ENCODE measurements at places on chromosomes 16 and 17.

GRCh38 chr16:46790599-46791270 lies 40.2 kb downstream of the C16orf87 start:
- no peak for DNase-seq

DNA sequence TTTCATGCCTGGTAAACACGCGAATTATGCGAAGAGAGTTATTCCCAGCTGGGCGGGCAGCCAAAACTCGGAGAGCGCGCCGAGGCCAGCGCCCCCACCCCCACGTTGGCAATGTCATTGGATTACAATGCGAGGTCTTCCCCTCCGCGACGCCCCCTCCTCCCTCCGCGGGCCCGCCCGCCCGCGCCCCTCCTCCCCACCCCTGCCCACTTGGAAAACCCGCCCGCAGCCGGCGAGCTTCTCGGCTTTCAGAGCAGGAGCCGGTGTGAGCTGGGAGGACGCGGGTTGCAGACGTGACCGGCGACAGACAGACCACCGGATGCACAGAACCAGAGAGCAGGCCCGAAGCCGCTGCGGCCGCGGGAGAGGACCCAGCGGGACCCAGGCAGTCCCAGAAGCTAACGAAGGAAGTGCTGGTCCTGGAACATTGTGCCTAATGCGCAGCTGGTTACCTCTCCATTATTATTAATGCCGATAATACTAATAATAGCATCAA lies 4.0 kb downstream of the NOG start:
- DNase-seq, result no peak

- peak; percentile 96 for DNase-seq
Observed at GRCh38 chr17:13544292-13544691, 57.4 kb downstream of the HS3ST3A1 start.

GRCh38 chr17:12979826-12980500 lies 37.9 kb downstream of the ELAC2 start:
- DNase-seq, result no peak

GRCh38 chr17:36592316-36592715 lies 637 bp downstream of the DHRS11 start:
- DNase-seq, result no peak

DNA sequence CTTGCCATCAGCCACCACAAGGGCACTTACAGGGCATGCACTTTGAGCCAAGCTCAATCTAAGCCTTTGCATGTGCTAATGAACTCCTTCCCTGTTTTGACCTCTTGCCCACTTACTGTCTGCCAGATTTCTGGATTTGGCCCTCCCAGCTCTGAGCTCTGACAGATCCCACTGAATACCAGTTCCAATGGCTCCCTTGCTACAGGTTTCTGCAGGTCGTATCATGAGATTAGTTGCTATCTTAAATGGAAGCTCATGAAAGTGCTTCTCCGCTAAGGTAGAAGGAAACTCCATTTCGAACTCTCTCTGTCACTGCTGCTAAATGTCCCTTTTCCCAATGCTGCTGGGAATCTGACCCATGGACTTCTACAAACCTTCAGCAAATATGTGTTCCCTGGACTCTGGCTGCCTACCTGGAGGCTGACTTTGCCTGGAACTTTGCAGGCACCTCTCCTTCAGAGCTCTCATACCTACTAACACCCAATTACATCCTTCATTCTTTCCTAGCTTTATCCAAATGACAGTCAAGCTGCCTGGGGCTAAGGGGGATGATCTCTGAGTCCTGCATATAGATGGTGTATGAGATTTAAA lies 23.5 kb upstream of the TOB1 start:
- DNase-seq, result no peak

GRCh38 chr17:18960803-18961511 lies 9.0 kb downstream of the SLC5A10 start:
- DNase-seq, result peak; percentile 32

Measured in GM04504 (cell line).